AG10803 (cell line): ENCODE measurements at places on chromosomes 4 and X.

DNA sequence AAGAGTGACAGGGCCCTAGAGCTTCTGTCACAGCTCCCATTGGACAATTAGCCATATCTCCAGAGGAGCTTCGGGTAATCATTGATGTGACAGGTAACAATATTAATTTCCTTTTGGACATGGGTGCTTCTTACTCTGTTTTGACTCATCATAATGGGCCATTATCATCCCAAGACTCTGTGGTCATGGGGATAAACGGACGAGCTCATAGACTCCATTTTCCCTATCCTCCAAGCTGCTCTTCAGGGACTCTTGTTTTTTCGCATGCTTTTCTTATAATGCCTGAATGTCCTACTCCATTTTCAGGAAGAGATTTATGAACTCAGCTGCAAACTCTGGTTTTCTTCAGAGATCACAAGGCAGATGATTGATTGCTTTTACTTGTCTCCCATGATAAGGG, 17.0 kb upstream of the UGT2B17 start:
- no peak for DNase-seq

DNA sequence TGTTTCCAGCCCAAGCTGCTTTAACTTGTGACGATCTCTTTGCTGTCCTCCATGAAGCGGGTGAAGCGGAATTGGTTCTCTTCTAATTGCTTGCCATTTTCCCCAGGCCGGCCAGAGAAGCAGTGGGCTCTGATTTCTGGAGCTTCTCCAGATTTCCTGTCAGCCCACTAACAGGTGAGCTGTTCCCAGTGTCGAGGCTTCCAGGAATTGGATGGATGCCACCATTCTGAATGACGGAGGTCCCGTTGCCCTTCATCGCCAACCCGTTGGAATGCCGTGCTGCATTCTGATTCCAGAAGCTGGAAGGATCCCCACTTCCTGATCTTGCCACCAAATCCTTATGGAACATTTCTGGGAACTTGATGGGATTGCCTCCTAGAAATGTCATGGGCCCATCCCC, 31.0 kb downstream of the PAGE1 start:
- DNase-seq, result no peak

- no peak for DNase-seq
Observed at GRCh38 chr4:97370568-97370967, 772.7 kb downstream of the STPG2 start.

GRCh38 chr4:74335341-74336021, 27.2 kb downstream of the EPGN start:
- DNase-seq, result no peak

- no peak for DNase-seq
Observed at GRCh38 chr4:39533541-39533940, 6.3 kb upstream of the UGDH start.

GRCh38 chr4:86977621-86978184, 42.9 kb downstream of the AFF1 start:
- peak; percentile 19 for DNase-seq

- no peak for DNase-seq
Observed at GRCh38 chr4:58760100-58760499, 1649.9 kb upstream of the IGFBP7 start.

- no peak for DNase-seq
Observed at GRCh38 chr4:147644471-147644870, 27.3 kb downstream of the TMEM184C start.

GRCh38 chrX:39536211-39536610, 561.5 kb downstream of the BCOR start:
- DNase-seq, result no peak

DNA sequence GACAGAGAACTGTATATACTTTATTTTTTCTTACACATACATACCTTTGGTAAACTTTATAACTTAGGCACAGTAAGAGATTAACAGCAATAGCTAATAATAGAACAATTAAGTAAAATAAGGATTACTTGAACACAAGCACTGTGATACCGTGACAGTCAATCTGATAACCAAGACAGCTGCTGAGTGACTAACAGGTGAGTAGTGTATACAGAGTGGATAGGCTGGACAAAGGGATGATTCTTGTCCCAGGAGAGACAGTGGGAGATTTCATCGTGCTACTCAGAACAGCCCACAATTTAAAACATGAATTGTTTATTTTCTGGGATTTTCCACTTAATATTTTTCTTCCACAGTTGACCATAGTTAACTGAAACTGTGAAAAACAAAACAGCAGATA, 411.8 kb downstream of the PPP1R2C start:
- no peak for DNase-seq

DNA sequence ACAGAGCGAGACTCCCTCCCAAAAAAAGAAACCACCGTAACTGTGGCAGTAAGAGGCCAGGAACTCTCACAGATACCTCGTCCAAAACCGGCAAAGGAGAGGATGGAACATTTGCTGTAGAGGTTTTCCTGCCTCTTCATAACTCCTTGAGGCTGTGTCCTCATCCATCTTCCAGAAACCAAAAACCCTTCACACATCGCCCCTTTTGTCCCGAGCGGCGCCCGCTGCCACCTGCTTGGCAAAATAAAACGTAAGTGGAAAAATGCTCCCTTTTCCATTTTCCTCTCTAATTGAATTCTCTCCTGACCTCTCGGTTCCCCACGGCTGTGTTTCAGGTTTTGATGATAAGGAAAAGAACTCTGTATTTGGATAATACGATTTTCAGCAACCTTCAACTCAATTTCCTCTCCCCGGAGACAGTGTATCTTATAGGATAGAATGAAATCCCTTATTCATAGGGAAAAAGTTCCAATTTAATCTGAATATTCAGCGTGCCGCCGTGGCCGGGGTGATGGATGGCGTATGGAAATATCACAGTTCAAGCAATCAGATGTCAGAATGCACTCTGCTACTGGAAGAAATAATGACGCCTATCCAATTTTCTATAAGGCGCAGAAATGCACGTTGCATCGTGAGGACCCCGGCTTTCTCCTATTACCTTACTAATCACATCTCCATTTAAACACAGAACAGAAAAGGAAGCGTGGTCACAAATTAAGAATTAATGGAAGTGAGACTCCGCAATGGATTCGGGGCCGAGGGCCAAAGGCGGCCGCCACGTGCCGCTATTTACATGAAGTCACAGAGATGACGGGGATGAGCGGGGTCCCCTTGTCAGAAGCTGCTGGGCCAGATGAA, 5.2 kb upstream of the PPP2R3B start:
- DNase-seq, result no peak

DNA sequence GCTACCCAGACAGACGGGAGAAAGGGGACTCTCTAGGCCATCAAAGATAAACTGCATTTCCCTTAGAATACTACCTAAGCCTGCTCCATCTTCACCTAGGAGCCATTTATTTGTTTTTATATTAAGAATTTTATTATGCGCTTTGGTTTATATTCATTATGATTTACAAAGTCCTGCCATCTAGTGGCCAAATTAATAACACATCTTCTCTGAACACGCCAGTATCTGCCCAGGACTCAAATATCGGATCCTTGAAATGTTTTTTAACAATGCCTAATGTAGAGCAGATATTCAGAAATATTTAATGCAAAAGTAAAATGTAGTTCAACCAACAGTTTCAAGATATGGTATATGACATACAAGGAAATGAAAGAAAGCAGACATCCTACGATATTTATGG, 20.8 kb upstream of the PRPS2 start:
- DNase-seq, result peak; percentile 22

DNA sequence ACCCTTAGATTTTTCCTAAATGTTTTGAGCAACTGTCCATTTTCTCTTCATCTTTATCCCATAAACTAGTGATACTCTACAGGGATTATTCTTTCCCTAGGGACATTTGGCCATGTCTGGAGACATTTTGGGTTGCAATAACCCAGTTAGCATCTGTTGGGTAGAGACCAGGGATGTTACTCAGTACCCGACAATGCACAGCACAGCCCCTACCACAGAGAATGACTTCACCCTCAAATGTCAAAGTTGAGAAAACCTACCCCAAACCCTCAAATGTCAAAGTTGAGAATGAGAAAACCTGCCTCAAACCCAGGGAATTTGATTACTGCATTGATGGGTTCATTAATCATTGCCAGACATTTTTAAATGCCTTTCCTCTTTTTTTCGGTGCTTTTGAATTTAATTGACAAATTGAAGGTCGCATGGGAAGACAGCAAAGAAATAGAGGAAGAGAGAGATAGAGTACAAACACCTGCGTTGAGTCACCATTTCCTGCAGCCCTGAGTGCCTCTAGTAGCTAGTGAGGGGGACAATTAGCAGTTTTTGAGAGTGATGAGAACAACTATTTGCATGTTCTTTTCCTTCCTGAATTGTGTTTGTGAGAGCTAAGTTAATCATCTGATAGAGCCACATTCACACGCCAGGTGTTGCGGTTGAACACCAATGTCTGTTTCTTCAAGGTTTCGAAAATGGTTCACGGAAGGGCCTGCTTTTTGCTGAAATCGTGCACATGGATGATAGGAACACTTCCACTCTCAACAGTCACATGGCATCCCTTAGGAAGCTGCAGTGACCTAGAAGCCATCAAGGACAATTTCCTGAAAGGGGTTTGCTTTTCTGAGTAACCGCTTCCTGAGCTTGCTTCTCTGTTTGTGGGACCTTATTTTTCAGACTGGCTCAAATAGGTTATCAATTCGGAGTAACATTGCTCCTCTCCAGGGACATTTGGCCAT, 203.9 kb upstream of the VCX3A start:
- no peak for DNase-seq

- DNase-seq, result no peak
Observed at GRCh38 chr4:123415576-123415975, 19.0 kb downstream of the SPRY1 start.

- no peak for DNase-seq
Observed at GRCh38 chr4:104967034-104967401, 179.7 kb upstream of the TET2 start.

GRCh38 chrX:21383546-21383945, 9.3 kb downstream of the CNKSR2 start:
- no peak for DNase-seq

- peak; percentile 84 for DNase-seq
Observed at GRCh38 chrX:20139966-20140365, 1.7 kb downstream of the EIF1AX start.

- DNase-seq, result no peak
Observed at GRCh38 chr4:58957711-58958110, 1847.5 kb upstream of the IGFBP7 start.

- peak; percentile 49 for DNase-seq
Observed at GRCh38 chrX:24494647-24495075, 29.6 kb downstream of the PDK3 start.

DNA sequence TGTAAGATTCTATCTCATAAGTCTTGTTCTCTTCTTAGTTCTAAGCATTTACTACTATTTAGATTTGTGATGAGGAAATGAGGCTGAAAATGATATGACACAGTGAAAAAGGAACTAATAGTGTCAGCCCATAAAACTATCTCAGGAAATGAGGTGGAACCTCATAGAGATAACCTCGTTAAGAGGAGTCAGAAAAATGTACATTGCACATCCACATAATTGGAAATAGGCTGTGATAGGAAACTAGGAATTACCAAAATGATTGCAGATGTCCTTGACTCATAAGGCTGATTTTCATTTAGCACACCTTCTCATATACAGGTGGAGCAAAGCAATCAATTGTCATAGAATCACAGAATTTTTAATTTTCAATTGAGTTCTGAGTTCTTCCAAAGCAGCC, 26.8 kb downstream of the ANXA10 start:
- DNase-seq, result no peak

DNA sequence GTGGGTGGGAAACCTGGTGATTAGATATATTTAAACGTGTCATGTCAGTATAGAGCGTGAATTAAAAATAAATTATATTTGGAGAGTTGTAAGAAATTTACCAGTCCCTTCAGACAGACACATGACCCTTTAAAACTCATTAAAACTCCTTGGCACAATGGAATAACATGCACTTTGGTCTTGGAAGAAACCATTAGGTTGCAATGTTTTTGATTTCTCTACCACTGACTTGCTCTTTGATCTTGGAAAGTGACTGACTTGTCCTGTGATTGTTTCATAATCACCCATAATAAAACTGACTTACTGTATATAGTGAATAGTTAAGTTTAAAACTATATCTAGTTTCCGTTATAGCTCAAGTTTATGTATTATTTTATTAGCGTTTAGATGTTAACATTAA, 35.8 kb downstream of the FHL1 start:
- DNase-seq, result no peak

DNA sequence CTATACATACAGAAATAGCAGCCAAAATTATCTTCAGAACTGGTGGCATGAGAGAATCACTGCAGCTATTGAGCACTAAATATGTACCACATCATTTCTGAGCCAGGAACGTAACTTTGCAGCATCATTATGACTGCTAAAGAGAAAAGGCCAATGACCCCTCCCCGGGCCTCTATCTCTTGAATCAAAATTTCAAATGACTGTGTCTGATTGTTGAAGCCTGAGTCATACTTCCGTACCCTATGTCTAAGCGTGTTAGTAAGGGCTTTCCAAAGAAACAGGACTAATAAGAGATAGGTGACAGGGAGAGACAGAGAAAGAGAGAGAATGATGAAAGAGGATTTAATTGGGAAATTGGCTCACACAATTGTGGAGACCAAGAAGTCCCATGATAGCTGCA, 445.5 kb upstream of the SPANXN1 start:
- DNase-seq, result peak; percentile 2

DNA sequence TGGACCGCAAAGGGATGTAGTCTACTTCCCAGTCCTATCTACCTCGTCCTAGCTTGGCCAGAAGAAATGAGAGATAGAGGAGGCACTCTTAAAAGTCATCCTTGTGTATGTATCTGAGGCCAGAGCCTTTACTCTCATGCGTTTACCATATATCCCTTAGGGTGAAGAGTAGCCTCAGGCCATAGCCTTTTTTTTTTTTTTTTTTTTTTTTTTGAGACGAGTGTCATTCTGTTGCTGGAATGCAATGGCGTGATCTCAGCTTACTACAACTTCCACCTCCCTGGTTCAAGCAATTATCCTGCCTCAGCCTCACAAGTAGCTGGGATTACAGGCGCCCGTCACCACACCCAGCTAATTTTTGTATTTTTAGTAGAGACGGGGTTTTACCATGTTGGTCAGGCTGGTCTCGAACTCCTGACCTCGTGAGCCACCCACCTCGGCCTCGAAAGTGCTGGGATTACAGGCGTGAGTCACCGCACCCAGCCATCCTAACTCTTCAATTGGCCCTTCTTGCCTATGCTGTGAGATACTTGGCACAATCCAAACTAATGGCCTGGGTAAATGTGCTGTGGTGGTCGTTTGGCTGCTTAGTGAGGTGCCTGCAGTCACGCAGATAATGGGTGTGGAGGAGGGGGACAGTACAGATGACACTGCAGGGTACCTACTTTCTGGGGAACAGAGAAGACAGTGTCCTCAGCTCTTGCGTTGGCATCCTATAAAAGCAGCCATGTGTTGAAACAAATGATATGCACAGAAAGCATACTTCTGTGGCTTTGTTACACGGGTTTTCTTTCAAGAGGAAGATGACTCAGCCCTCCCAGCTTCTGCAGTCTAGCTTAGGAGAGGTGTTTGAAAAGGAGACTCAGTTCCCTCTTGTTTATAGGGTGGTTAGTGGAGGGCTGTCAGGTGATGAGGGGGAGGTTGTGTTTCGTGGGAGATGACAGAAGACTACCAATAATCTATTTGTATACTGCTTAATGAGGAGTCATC, 10.4 kb upstream of the DGAT2L6 start:
- DNase-seq, result peak; percentile 31

GRCh38 chr4:83221897-83222441, 62.6 kb downstream of the COQ2 start:
- no peak for DNase-seq
